ENCODE measurements at places on chromosomes 2 and 18.
A peak's percentile ranks its signal among the peaks of the same experiment; 100 is the strongest.

GRCh38 chr18:51077217-51077616, 47.2 kb downstream of the SMAD4 start:
- DNase-seq = no peak

DNA sequence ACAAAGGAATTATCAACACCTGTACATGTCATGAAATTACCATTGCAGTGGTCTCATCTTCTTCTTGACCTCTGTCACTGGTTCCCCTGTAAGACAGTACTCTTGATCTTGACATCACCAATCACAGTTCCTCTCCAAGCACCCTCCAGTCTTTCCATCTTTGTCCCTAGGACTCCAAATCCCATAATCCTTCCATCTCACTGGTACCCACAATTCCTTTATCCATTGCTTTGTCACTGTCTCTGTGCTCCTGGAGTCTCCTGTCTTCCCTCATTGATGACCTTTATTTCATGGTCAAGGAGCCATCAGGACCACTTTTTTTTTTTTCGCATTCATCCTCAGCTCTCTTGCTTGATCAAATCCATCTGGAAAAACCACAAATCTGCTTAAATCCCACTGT, 56.7 kb downstream of the COL4A3 start:
- no peak for DNase-seq

GRCh38 chr2:43013821-43014345, 212.5 kb downstream of the ZFP36L2 start:
- no peak for DNase-seq

GRCh38 chr2:152846697-152847470, 128.5 kb downstream of the ARL6IP6 start:
- DNase-seq = no peak

DNA sequence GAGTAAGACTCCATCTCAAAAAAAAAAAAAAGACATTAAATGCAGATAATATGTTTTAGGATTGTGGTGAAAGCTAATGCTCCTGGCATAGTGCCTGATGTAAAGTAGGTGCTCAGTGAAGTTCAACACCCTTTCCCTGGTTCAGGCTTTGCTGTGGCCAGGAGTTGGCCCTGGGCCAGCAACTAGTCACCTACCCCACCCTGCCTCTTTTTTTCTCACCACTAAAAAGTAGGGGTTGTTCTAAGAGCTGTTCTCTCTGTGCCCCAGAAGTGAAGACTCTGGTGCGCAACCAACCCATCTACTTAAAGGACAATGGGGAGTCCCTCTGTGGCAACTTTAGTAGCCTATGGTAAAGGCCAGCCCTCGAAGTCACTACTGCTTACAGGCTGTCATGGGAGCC, 75.9 kb downstream of the DNMT3A start:
- DNase-seq = no peak

DNA sequence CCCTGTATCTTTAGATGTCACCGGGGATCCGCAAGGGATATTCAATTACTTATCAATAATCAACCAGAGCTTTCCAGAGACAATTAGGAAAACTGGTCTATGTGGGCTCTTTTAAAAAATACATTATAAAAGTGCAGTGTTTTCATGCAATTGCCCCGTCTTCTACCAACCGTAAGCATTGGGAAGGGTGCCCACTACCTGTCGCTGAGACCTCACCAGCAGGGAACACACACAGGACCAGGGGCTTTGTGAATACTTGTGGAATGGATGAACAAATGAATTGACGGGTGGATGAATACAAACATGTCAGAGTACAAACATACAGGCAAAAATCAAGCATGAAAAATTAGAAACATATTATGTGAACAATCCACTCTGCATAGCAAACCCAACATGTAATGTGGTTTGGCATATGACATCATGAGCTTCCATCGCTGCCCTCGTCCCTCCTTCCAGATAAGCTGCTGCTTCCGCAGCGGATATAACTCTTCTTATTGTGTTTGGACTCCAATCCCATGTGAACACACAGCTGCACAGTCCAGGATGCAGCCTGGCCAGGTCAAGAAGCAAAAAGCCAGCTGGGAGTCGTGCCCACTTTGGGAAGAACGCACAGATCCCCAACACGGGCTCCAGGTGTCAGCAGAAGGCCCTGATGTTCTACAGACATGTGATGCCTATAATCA, 5.3 kb downstream of the FHL2 start:
- DNase-seq = no peak

DNA sequence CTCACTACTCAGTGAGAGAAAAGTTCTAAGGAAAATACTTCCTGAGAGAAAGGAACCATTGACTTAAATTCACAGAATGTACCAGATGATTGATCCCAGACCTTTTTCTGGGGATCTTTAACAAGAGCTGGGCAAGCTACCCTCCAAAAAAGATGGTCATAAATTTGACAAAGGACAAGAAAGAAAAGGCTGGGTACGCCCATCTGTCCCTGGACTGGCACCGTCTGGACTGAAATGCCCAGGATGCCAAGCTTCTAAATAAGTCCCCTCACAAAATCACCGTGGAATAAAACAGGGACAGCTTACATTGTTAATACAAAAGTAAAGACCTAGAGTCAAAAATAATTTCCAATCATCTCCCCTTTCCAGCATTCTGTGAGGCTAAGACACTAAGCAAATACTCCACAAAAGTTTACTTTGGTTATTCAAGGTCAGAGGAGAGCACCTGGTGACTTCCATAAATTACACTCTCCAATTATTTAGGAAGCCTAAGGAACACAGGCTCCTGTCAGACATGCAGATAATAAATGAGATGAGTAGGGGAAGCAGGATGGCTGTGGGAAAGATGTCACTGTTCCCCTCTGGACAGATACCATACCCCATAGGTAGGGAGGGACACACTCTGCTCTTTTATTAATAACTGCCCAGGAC, 69.9 kb downstream of the UXS1 start:
- no peak for DNase-seq

- DNase-seq = no peak
Measured at GRCh38 chr2:108074946-108075345, 88.6 kb downstream of the SLC5A7 start.

- no peak for DNase-seq
Measured at GRCh38 chr18:49722477-49722876, 90.9 kb downstream of the ACAA2 start.

DNA sequence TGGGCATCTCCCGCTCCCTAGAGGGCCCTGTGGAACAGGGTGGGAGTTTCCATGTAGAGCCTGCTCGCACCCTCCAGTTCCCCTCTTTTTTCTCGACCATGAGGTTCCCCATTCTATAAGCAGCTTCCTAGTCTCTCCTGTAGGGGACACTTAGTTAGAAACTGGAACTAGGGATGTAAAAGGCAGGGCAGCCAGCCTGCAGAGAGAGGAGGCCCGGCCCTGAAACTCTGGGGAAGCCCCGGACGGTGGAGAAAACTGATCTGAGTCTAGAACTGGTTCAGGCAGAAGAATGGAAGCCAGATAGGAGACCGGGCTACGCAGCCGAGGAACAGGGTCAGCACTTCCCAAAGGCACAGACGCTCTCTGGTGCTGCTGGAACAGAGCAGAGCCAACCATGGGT, 51.6 kb upstream of the ATG16L1 start:
- no peak for DNase-seq

GRCh38 chr2:47078541-47079482, 76.3 kb downstream of the STPG4 start:
- DNase-seq = no peak

DNA sequence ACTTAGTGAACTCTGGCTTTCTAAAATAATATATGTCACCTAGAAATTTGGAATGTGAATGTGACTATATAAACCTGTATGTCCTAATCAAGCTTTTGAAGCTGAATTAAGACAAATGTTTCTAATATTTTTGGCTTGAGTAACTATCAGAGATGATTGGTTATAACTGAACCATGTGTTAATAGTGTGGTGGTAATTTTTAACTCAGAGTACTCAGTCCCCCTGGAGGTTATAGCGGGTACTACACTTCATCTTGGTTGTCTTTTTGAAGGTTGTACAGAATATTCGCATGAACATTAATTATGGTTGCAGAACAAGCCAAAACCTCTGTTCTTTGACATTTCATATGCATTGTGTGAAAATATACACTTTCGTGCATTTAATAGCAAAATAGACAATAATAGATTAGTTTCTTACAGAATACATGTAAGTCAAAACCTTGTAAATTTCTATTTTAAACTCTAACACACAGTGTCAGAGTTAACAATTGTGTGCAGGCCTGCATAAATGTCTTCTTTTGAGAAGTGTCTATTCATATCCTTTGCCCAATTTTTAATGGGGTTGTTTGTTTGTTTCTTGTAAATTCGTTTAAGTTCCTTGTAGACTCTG, 86.0 kb downstream of the OSBPL6 start:
- peak; percentile 46 for DNase-seq

DNA sequence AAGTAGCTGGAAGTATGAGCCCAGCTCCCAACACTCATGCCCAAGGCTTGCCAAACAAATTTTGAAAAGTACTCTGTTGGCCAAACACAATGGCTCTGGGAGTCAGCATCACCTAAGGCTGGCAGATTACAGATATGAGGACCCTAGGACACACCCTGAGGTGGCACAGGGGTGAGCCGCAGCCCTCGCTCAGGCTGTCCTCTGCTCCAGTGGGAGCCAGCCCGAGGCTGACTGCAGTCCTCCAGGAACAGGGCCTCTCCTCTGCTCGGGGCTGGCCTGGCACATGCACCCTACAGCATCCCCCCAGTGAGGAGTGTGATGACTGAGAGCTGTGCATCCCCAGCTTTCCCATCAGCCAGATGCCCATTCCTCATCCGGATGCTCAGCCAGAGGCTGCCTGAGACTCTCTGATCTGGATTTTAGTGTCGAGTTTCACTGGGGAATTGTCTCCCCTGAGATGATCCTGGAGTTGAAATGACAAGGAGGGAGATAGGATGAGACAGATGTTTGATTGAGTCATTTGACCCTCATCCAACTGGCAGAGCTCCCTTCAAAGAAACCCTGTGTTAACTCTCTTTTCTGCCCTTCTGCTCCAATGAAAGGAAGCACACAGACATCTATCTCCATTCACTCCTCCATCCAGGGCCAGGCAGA, 269.3 kb upstream of the NCKAP5 start:
- no peak for DNase-seq

GRCh38 chr2:54859997-54860701, 136.7 kb downstream of the EML6 start:
- DNase-seq = no peak

DNA sequence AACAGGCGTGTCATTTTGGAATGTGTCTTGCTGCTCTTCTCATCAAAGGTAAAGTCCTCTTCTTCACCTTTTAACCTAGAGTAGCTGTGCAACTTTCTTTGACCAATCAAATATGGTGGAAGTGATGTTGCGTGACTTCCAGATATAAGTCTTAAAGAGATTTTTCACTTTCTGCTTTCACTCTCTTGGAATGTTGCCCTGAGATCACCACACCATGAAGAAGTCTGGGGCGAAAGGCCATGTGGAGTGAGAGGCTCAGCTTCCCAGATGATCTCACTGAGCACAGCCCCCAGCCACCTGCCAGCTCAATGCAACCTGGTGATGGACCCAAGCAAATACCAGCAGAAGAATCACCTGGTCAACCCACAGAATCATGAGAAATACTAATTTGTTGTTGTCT, 7.1 kb upstream of the GALNT3 start:
- no peak for DNase-seq

DNA sequence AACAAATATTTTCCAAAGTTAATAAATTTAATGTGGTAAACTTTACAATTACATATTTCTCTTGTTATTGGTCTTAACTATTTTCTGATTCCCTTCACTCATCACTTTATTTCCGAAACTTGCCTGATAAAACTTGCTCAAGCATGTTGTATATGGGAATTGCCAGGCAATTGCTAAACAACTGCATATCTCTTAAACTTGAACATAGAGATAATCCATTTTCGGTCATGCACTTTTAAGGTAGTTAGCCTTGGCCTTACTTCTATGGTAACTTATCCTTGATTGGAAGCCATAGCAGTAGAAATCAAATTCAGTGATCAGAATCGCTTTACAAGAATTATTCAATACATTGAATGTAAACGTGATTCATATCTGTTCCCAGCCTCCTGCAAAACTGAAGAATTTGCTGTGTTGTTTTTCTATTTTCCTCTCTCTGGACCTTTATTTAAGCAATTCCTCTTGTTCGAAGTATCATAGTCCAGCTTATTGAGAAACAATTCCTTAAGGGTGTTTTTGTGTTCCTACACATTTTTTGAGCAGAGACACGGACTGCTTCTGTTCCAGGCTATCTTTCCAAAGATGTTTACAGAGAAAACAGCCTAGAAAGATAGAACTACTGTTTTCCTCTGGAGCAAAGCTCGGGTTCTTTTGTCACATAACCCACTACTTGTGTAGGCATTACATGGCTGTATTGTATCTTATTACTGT, 674.3 kb downstream of the IRS1 start:
- no peak for DNase-seq

DNA sequence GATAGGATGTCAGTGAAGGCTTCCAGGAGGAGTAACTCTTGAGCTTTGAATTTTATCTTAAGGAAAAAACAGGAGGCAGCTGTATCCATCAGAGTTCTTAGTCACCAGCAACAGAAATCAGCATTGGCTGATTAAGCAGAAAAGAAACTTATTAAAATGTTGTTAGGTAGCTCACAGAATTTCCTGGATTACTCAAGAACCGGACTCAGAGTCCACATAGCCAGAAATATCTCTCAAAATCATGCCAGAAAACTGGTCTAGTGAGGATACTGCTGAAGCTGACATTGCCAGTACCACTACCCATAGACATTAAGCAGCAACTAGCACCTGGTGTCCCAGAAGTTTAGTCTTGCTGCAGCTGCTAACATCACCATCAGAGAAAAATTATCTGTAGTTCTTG, 10.1 kb upstream of the AFTPH start:
- no peak for DNase-seq

DNA sequence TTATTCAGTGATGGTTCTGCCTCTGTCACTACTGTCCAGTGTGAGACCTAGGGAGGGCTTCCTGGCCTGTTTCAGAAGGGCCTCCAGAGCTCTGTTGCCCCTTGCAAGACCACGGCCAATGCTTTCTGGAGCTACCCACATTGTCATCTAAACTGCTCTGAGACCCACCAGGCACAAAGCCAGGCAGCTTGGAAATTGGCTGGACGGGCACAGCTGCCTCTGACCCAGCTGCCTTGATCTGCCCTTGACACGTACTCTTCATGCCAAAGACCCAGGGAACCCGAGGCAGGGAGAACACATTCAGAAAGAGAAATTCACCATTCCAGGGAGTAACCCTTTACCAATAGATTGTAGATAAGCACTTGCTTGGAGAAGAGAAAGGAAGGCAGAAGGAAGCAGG, 183.7 kb upstream of the SIX2 start:
- DNase-seq = no peak

DNA sequence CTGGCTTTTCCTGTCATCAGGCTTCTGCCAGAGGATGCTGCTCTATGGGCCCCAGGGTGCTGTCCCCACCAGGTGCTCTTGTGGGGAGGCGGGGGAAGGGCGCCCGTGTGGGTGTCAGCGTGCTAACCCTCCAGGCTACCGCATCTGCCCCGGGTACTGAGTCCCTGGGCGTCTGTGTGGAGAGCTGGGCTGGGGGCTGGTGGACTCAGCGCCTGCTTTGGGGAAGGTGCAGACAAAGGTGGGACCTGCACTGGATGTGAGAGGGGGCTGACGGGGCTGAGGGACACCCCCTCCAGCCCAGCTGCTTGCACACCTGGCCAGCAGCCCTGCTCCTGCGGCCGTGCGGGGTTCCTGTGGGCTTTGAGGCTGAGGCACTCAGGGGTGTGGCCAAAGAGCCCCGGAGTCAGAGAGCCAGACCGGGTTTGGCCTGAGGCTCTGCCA, 120.7 kb upstream of the PXDN start:
- DNase-seq = no peak

- DNase-seq = no peak
Measured at GRCh38 chr2:127106457-127106990, 430 bp downstream of the BIN1 start.
